ENCODE measurements at places on chromosomes 3 and 15.

GRCh38 chr3:39130026-39130425 lies 22.5 kb downstream of the TTC21A start:
- DNase-seq, result no peak

DNA sequence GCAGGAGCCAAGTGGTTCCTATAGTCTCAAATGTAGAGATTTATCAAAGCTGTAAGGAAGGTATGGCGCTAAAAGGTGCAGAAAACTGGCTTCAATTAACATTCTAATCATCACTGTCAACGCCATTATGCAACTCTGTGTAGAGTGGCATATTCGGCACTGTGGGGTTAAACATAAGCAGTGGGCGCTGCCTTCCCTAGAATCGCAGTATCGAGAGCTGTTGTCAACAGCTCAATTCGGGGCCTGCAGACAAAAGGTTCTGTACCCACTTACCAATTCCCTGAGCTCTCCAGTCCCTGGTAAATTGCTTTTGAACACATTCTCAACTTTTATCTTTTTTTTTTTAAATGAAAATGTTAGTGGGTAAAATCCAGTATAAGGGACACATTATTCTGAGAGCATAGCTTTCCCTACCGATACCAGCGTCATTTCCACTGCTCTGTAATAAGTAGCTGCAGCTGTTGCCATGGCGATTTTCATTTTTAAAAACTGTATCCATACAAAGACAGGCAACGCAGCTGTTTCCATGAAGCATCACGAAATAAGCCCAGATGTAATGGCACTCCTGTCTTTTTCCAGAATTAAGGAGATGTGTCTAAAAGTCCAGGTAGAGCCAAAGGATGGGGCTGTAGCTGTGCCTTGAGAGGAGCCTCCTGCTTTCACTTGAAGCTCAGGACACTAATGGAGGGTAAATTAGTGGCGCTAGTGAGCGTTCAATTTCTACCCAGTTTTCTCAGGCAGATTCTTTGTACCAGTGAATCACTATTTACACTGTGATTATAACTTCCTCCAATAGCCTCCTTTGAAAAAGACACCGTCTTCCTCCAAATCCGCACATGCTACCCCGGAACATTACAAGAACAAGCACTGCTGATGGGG lies 250.3 kb downstream of the SLC9A9 start:
- DNase-seq, result peak; percentile 73

- no peak for DNase-seq
Measured at GRCh38 chr3:44223299-44223698, 18.4 kb upstream of the TOPAZ1 start.

GRCh38 chr15:47411733-47412132 lies 305.6 kb upstream of the SEMA6D start:
- DNase-seq, result no peak

- DNase-seq, result no peak
Measured at GRCh38 chr3:169578381-169579024, 85.0 kb downstream of the MECOM start.

DNA sequence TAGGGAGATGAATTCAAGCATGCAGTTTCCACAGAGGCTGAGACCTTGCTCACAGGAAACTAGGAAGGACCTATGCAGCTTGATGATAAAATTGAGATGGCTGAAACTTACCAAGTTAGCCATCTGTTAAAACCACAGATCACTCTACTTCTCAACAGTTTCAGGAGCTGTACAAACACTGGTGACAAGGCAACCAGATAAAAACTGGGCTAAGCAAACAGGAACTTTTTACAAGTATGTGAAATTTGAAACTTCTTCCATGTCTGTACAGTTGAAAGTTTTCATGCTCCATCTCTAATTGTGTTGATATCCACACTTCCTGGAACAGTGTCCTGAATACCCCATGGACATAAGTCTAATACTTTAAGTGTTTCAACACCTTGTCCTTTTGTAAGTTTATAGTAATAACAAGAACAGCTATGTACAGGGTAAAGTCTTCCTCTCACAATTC lies 78.2 kb downstream of the FAIM start:
- no peak for DNase-seq

GRCh38 chr3:114108137-114108536 lies 51.6 kb downstream of the QTRT2 start:
- DNase-seq, result no peak

DNA sequence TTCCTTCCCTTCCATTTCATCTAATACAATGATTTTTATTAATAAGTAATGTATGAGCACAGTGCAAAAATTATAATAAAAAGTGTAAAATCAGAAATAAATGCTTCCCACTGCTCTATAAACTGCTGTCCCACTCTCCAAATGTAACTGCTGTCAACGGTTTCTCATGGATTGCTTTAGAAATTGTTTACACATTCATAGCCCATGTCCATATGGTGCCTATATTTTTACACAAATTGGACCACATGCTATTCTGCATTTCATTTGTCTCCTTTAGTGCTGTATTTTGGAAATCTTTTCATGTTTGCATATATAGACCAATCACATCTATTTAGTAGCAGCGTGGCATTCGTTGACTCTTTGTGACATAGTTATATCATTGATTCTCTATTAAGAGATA lies 164.7 kb upstream of the SLCO3A1 start:
- no peak for DNase-seq

GRCh38 chr3:31240466-31240865 lies 292.3 kb upstream of the STT3B start:
- DNase-seq, result no peak

DNA sequence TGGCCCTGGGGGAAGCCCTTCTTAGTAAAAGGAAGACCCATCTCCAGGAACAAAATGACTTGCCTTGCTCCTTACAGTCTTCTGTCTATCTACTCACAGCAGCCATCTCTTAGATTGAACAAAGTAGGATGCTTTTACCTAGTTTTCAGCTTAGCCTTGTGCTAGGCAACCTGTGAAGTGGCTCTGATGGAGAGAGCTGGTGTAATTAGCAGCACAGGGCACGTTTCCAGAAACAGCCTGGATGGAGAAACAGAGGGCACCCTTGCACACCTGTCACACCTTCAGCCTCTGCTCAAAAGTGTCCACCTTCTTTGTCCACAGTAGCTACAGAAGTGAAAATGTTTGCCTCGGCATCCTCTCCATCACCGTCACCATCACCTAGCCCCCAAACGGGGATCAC lies 292.9 kb downstream of the RORA start:
- no peak for DNase-seq

DNA sequence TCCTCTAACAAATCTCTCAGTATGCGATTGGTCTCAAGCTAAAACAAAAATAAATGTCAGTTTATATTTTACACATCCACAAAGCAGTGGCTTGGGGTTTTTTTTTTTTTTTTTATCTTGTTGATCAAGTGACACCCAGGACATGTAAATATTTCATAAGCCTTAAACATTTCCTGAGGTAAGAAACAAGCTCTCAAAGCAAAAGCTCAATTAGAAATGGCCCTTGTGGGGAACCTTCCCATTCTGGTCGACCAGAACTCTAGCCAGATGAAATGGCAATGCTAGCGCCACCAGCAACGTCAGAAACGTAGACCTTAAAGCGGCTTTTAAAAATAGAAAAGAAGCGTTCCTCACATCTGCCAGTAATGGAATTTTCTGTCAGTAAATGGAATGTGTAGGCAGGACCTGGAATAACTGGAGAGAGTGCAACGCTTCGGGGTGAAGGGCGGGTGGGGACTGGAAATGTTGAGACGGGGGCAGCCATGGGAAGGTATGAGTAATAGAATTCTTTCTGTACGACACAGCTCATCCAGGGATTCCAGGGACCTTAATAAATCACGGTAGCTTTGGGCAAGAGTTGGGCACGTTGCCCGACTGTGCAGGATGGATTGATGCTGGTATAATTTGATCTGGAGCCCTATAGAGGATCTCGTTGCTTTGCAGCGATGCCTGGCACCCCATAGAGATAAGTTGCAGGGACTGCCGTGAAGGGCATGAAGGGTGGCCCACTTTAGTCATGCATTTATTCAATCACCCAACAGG lies 44.4 kb downstream of the BTD start:
- no peak for DNase-seq

GRCh38 chr3:143753456-143753855 lies 94.8 kb downstream of the SLC9A9 start:
- no peak for DNase-seq

DNA sequence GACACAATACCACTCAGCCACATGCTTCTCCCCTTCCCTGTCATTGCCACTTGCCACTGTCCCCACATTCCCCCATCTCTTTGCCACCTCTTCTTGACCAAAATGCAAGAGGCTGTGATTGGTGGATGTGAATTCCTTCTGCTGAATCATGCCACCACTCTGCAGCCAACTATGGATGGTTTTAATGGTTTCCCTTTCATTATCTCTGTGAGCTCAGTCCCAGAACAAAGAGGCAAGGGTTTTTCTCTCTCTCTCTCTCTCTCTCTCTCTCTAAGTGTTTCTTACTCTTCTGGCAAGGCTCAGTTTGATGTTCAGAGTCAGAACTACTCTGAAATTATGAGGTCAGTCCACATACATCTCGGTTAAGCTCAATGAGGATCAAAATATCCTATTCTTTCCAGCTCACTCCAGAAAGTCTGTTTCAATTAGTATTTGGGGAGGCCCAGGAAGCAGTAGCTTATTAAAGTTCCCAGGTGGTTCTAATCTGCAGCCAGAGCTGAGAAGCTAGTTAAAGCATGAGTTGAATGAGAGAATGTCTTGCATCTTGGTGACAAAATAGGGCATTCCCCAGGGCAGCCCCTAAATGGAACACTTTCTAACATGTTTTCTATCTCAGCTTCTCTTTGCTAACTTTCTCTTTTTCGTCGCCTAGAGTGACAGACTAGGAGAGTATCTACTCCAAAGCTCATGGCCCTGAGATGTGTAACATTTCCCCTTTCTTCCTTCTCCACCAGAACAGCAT lies 8.5 kb upstream of the ILDR1 start:
- DNase-seq, result no peak

GRCh38 chr3:69095636-69096035 lies 10.9 kb downstream of the ARL6IP5 start:
- DNase-seq, result no peak

DNA sequence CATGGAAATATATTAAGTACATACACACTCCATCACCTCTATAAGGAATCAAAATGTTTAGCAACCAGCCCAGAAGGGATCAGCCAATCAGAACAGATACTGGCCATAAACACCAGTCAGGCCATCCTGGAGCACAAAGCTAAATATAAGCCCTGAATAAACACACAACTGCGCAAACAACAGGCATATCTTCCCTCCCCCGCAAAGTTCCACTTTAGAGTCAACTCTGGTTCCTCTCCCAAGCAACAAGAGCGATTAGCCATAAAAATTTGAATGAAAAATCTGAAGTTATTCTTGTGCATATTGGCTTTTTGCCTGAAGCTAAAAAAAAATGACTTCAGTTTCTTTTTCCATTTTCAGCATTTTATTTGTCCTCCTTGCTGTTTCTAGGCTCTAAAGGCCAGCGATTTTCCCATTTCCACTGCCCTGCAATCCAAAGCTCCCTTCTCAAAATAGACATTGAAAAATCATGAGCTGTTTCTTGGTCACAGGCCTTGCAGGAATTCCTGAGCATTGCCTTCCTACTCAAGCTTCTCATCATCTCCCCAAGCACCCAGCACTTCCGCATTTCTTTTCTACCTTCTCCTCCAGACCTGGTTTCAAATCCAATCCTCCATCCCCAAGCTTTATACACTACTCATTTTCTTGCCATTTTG lies 247.9 kb downstream of the ZMAT3 start:
- DNase-seq, result no peak

- DNase-seq, result no peak
Measured at GRCh38 chr3:132709761-132710160, 12.4 kb downstream of the NPHP3 start.

- no peak for DNase-seq
Measured at GRCh38 chr3:63405882-63406281, 127.8 kb downstream of the SYNPR start.

All from spinal cord (tissue), 10 donors.